ENCODE measurements at places on chromosomes 5 and 9.
A peak's percentile ranks its signal among the peaks of the same experiment; 100 is the strongest.

DNA sequence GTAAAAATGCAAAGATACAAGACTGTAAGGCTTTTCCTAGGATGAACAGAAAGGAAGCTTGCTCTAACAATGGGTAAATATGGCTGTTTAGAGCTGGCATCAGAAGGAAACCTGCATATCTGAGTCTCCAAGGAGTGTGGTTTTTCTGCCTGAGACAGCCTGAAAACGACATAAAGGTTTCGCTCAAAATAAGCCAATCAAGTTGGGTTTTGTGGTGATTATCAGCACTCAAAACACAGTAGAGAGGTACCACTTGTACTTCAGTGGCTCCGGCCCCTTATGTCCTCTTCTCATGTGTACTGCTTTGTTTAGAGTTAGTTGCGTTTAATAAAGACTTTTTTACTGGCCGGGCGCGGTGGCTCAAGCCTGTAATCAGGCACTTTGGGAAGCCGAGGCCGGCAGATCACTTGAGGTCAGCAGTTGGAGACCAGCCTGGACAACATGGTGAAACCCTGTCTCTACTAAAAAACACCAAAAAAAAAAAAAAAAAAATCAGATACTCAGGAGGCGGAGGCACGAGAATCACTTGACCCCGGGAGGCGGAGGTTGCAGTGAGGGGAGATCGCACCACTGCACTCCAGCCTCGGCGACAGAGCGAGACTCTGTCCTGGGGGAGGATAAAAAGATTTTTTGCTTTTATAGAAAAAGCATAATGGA lies 39.4 kb downstream of the KLF9 start:
- no peak for DNase-seq

DNA sequence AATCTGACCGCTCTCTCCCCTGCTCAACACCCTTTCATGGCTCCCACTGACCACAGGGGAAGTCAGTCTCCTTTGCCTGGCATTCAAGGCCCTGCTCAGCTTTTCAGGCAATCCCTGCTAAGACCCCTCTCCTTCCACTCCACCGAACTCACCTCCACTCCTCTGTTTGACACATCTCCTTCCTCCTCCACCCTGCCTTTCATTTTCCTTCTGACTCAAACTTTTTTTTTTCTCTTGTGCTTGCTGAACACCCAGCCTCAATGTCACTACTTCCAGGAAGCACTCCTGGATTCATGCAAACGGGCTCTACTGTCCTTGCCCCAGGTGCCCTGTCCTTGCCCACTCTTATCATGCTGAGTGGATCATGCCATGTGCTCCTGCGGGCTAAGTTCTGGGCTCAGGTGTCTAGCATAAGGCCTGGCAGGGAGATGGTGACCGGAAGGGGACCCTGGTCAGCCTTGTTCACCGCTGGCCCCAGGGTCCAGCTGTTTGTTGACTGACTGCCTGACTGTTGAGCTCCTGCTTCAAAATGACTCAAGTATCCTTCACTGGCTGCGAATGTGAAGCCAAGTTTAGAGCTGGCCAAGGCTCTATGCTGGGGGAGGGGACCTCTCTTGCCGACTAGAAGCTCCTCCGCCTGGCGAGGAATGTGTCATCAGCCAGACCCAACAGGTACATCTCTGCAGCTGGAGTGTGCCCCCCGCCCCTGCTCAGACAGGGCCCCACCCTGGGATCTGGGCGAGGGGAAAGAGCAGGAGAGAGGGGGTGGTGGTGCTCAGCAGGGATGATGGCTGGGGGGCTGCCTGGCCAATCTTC lies 6.2 kb downstream of the NR5A1 start:
- DNase-seq = no peak

DNA sequence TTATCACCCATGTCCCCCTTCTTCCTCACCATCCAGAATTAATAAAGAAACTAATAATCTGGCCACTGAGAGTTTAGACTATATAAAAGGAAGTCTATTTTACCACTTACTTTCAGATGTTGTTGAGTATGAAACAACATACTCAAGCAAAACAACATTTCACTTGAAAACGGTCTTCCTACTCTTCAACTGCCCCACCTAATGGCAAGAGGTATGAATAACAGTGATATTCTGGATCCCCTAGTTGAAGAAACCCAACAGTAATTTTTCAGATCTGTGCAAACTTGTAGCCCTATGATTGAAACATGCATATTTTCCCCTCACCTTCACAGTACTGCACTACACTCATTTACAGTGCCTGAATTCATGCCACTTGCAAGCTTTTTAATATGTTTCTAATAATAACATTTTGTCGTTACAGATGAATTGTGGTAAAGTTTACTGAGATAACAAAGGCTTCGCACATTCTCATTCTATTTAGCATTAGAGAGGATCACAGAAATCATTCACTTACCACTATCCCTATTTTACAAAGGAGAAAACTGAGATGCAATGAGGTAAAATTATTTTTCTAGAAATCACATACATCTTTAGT lies 267.9 kb upstream of the PDE4D start:
- DNase-seq = no peak

- DNase-seq = no peak
These were observed 30.5 kb upstream of the EEIG1 start for GRCh38 chr9:128011071-128011817.

GRCh38 chr5:146718609-146719008 lies 159.9 kb downstream of the PPP2R2B start:
- no peak for DNase-seq

DNA sequence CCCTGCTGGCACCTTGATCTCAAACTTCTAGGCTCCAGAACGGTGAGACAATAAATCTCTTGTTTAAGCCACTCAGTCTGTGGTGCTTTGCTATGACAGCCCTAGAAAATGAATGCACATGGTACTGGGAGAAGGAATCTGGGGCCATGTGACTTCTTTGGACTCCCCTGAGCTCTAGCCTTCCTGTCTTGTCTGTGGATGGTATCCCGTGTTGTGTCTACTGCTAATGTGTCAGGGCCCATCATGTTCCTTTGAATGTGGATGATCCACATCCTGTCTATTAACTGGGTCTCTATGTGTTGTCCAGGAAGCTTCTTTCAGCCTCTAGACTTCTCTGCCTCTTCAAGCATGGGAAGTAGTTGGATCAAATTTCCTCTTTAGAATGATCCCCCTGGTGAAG lies 25.1 kb downstream of the IL7R start:
- DNase-seq = no peak

DNA sequence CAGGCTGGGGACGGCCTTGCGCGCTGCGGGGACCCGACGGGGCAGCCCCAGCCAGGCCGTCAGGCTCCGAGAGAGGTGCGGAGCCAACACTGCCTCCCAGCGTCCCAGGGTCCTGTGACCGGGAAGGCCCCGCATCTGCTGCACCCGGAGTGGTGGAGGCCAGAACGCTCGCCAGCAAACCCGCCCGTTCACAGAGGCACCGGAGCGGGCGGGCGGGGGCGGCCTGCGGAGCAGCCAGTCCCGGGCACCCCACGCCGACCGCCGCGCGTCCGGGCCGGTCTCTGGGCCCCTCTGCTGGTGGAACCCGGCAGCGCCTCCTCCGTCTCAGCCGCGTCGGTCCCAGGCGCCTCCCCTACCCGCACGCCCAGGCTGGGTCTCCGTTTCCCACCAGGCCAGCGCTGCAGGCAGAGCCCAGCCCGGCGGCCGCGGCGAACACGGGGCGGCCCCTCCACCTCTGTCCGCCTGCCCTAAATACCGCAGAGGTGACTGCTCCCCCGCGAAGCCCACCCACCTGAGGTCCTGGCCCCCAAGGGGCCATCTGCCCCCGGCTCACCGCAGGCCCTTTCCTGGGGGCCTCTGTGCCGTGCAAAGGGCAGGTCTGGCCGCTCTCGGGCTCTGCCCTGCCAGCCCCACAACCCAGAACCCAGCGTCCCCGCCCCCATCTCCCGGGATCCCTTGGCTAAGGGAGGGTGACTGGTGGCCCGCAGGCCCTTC lies 15.9 kb downstream of the EXD3 start:
- peak; percentile 74 for DNase-seq

GRCh38 chr5:127785098-127785927 lies 82.1 kb downstream of the CCDC192 start:
- DNase-seq = no peak

DNA sequence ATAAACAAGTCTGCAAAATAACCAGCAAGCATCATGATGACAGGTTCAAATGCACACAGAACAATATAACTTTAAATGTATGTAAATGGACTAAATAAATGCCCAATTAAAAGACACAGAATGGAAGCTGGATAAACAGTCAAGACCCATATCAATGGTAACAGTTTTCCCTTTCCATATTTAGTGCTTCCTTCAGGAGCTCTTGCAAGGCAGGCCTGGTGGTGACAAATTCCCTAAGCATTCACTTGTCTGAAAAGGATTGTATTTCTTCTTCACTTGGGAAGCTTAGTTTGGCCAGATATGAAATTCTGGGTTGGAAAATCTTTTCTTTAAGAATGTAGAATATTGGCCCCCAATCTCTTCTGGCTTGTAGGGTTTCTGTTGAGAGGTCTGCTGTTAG lies 120.2 kb upstream of the RASA1 start:
- no peak for DNase-seq

DNA sequence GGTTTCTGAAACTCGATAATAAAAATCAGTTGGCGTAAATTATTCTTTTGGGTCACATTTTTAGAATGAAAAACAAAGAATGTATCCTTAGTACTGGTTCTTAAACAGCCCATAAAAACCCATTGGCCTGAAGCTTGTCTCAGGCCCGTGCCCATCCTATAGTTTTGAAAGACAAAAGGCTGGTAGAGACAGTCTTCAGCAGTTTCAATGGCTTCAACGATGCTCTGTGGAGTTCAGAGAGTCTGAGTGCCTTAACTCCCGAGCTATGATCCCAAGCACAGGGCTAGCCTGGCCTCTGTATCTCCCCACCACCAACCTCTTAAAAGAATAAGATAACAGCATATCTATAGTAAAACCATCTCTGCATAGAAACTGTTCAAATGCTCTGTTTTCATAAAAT lies 595.0 kb downstream of the CDH12 start:
- DNase-seq = no peak

DNA sequence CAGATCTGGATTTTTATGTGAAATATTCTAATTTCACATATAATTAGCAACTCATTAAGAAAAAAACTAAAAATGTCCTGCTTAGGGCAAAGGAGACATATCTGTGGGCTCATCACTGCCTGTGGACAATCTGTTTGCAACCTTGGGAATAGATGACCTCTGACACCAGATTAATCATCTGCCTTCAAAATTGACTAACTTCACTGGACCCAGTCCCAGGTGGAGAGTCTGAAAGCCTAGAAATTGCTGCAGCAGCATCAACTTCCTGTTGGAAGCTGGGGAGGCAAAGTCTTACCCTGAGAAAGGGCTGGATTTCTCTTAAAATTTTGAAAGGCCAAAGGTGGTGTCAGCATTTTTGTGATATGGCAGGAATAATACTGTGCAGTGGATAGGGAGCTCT lies 76.3 kb upstream of the TNC start:
- no peak for DNase-seq

DNA sequence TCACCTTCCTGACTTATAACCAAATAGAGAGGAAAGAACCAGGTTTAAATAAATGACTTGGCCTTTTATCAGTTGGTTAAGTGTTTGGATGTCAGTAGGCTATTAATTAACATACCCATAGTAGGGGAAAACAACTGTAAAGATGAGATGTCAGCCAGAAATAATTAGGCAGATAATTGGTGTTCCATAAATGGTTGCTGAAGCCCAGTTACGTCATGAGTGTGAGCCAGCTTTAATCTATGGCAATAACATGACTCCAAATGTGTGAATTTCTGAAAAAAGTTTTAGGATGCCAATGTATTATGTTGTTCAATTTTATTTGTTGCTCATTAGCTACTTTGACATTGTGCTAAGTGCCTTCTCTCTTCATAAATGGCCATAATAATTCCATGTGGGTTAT lies 180.5 kb downstream of the FBXL7 start:
- DNase-seq = no peak

GRCh38 chr5:79508794-79509193 lies 5.1 kb downstream of the HOMER1 start:
- no peak for DNase-seq

GRCh38 chr9:112002847-112003457 lies 106.3 kb downstream of the UGCG start:
- DNase-seq = no peak

GRCh38 chr5:44320188-44320587 lies 69.0 kb downstream of the FGF10 start:
- no peak for DNase-seq

DNA sequence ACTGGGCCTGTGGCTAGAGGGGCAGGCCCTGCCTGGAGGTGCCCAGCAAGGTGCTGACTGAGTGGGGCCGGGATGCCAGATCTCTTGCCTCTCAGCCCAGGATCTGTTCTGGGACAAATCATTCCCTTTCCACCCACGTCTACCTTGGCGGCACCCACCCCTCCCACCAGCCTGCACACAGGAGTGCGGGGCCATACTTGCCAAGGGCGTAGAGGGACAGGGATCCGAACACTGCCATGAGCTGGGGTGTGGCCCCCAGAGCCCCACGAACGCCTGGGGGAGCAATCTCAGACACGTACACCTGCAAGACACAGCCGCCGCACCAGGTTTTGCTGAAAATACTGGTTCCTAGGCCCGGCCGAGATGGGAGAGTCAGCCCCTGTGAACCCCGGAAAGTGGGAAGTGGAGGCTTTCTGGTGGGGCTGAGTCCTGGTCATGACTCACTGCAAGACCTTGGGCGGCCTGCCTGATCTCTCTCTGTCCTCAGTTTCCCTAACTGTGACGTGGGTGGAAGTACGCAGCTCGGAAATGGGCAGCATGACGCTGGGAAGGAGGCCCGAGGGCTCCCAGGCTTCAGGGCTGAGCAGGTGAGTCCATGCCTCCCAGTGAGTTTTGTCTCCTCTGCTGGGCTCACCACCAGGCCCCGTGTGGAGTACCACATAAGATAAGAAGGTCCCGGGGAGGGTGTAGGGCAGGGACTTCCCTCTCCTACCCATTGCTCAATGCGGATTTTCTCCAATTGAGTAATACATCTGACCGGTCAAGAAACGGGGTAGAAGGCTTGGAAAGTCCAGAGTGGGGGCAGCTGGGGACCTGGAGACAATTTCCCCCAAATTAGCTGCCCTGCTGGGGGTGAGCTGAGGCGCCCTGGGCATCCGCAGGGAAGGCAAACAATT lies 2.6 kb downstream of the SLC2A6 start:
- no peak for DNase-seq

- no peak for DNase-seq
These were observed 282.9 kb upstream of the ANKRD55 start for GRCh38 chr5:56516035-56516434.

DNA sequence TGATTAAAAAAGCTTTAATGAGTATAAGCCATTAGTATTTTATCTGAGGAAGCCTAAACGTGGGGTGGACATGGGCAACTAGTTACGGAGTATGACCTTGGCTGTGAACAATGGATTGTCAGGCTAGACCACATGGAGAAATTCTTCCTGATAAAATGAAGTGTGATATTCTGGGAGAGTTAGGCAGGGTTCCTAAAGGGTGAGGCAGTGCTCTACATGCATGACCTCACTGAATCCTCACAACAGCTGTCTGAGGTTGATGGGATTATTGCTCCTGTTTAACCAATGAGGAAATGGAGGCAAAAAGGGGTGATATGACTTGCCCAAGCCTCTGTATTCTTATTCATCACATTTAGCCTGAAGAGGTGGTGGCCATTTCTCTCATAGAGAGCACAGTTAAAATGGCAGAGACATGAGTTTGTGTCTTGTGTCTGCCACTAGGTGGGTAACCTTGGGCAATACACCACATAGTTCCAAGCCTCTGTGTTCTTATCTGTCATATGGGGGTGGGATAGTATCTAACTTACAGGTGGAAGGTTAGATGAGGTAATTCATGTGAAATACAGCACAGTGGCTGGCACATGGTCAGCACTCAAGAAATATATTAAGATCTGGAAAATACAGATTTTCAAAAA lies 96.1 kb upstream of the NR3C1 start:
- DNase-seq = no peak

GRCh38 chr5:1016036-1016435 lies 7.4 kb downstream of the NKD2 start:
- DNase-seq = no peak

Data from ovary (tissue), 10 donors.